ENCODE measurements at places on chromosomes 7 and 10.

- no peaks in the 10 kb centered on the region for H3K36me3 ChIP-seq
- DNase-seq: no peak
- no peaks in the 10 kb centered on the region for H3K4me1 ChIP-seq
- no peak overlapping the region for H3K4me3 ChIP-seq
- no peak overlapping the region for H3K27ac ChIP-seq
These were observed 239.7 kb upstream of the HABP2 start for GRCh38 chr10:113313048-113313602.

DNA sequence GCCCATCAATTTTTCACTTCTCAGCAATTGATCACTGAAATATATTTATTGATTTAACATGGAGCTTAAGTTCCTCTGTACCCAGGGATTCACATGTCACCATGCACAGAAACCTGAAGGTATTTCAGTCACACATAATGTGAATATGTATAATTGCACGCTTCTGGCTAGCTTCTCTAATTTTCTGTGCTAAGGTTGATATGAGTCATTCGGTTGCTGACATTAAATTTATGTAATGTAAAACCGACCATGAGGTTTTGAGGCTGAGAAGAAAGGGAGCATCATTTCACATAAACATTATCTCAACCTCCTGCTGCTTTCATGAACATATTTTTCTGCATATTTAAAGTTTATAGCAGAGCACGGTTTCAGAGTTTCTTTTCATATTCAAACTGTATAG is 381.0 kb upstream of the TPK1 start:
- no peaks in the 10 kb centered on the region for H3K27me3 ChIP-seq
- H3K4me1 ChIP-seq: no peaks in the 10 kb centered on the region
- no peak overlapping the region for H3K4me3 ChIP-seq
- no peaks in the 10 kb centered on the region for H3K36me3 ChIP-seq
- no peak overlapping the region for H3K27ac ChIP-seq

GRCh38 chr7:151503902-151504714 is 15.6 kb downstream of the RHEB start:
- peaks cover 14% of the 10 kb centered on the region for H3K36me3 ChIP-seq
- no peak overlapping the region for H3K27ac ChIP-seq
- H3K4me3 ChIP-seq: no peak overlapping the region
- H3K27me3 ChIP-seq: no peaks in the 10 kb centered on the region

- no peaks in the 10 kb centered on the region for H3K4me1 ChIP-seq
- no peak for DNase-seq
- H3K4me3 ChIP-seq: no peak overlapping the region
- H3K27ac ChIP-seq: no peak overlapping the region
- H3K36me3 ChIP-seq: no peaks in the 10 kb centered on the region
- no peaks in the 10 kb centered on the region for H3K27me3 ChIP-seq
These were observed 49.6 kb downstream of the ADARB2 start for GRCh38 chr10:1687623-1688150.

- no peaks in the 10 kb centered on the region for H3K27me3 ChIP-seq
- no peaks in the 10 kb centered on the region for H3K36me3 ChIP-seq
- no peak overlapping the region for H3K27ac ChIP-seq
- no peaks in the 10 kb centered on the region for H3K4me1 ChIP-seq
These were observed 367.7 kb upstream of the SHH start for GRCh38 chr7:156179872-156180390.

DNA sequence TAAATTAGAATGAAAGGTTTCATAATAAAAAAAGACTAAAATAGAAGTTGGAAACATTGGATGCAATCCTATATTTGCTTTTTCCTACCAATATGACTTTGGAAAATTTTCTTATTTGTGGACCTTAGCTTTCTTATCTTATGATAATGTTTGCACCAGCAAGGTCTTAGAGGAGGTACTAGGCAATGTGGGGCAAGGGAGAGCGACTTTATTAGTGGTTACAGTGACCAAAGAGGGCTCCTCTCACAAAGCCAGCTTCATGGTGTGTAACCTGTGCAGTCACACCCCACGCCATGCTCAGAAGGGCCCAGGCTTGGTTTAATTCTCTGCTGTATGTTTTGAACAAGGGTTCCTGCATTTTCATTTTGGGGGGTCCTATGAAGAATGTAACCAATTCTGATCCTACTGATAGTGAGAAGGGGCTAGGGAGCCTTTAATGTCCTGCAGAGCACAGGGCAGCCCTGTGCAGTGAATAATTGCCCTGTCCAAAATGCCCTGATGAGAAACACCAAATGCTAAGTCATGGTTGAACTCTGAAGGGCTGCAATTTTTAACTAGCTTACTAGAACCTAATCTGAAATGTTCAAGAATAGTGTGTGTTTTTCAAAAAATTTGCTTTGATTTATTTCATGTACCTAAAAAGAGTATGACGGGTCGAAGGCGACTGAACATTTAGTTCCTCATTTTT is 1047.8 kb downstream of the LRMDA start:
- H3K27me3 ChIP-seq: no peaks in the 10 kb centered on the region
- H3K27ac ChIP-seq: no peak overlapping the region
- H3K4me3 ChIP-seq: no peak overlapping the region

DNA sequence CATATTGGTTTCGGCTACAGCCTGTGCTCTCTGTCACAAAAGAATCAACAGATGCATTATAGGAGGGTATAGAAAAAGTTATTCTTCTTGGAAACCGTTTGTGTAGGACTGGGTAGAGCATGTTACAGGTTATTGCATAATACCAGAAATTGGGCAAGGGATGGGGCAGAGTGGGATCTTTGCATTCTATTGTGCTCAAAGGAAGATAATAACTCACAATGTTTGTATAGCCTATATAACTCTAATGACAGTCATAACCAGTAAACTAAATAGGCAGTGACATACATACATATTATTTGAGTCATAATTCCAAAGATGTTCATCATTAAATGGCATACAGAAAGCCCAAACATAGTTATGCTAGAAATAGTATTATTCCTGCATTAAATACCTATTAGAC is 179.7 kb downstream of the XPNPEP1 start:
- no peak overlapping the region for H3K4me3 ChIP-seq
- H3K27ac ChIP-seq: no peak overlapping the region
- H3K27me3 ChIP-seq: peaks cover 4% of the 10 kb centered on the region
- H3K4me1 ChIP-seq: no peaks in the 10 kb centered on the region
- no peak for DNase-seq

GRCh38 chr10:118273662-118274061 is 68.5 kb downstream of the FAM204A start:
- peaks cover 17% of the 10 kb centered on the region for H3K27me3 ChIP-seq
- no peak for DNase-seq
- no peaks in the 10 kb centered on the region for H3K36me3 ChIP-seq
- H3K4me3 ChIP-seq: no peak overlapping the region
- no peak overlapping the region for H3K27ac ChIP-seq
- no peaks in the 10 kb centered on the region for H3K4me1 ChIP-seq
